ENCODE measurements at places on chromosomes 13 and 19.

GRCh38 chr13:34654647-34655046, 287.4 kb upstream of the NBEA start:
- no peak for DNase-seq

- no peak for DNase-seq
These were observed 2.4 kb upstream of the SIX5 start for GRCh38 chr19:45771311-45771933.

GRCh38 chr13:99558570-99559180, 57.4 kb downstream of the TM9SF2 start:
- no peak for DNase-seq

DNA sequence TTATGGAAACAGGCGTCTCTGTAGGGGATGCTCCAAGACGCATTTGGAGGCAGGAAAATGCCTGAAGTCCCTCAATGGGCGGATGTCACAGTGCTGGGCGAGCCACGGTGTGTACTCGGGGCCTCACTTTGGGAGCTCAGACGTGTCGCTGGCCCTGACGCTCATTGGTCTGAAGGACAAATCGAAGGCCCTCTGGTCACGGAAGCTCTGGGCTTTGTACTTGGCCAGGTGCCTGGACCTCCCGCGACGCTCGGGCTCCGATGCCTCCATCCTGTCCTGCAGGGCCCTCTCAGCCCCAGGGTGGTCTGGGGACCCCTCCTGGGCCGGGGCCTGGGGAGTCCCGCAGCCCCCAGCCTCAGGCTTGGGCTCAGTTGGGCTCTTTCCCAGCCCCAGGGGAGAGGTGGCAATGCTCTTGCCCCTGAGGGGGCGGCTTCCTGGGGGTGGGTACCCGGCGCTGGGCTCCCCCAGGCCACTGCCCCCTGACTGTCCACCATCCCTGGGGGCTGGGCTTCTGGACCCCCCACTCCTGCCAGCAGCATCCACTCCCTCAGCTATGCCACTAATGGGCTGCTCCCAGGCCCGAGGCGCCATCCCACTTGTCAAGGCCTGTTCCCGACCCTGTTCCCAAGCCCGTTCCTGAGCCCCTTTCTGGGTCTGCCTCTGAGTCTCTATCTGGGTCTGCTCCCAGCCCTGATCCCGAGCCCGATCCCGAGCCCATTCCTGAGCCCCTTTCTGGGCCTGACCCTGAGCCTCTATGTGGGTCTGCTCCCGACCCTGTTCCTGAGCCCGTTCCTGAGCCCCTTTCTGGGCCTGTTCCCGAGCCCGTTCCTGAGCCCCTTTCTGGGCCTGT, 39.5 kb upstream of the GRTP1 start:
- DNase-seq = no peak
